ENCODE measurements at places on chromosomes 7 and 10.

GRCh38 chr7:149022756-149023360 lies 5.4 kb downstream of the PDIA4 start:
- no peak for DNase-seq

GRCh38 chr7:108662783-108663362 lies 93.2 kb downstream of the DNAJB9 start:
- DNase-seq, result no peak

DNA sequence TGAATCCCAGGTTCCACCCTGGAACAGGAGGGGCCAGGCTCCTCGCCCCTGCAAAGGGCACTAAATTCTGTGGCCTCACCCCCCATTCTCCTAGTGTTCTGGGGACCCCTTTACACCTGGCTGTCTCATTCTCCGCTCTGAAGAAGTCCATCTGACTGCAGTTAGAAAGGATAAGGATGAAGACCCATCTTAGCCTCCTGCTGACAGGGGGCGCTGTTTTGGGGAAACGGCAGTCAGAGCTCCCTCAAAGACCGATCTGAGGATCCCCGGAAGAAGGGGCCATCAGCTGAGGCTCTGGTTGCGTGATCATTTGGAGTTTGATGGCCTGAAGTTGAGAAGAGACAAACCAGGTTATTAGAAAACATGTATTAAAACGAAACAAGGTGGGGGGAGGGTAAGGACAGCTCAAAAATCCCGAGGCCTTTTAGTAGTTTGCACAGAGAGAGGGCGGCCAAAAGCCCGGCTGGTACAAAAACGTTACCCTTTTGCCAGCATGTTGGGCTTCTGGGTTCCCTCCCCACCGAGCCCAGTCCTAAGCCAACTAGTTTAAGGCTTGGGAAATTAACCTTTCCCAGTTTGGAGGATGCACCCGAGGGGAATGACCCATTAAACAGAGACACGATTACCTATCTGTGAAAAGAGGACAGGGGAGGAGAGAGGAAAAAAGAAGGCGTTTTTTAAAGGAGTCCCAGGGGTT lies 102.8 kb downstream of the CHN2 start:
- DNase-seq, result no peak

DNA sequence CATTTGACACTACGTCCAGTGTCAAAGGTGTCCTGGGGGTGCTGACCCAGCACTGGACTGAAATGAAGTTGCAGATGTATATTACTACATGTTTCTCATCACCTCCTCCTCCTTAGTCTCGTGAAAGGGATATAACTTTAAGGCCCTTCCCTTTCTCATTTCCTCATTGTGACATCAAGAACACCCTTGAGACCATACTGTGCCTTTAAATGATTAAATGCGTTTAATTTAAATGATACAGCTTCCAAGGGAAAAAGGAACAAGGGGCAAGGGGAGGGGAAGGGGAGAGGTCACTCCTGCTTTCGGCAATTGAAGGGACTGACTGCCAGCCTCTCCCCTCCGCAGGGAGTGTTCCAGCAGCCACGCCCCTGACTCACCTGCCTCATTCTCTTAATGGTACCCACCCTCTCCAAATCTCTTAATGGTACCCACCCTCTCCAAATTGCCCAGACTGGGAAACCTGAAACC lies 80.5 kb upstream of the KMT2E start:
- no peak for DNase-seq

GRCh38 chr7:122454776-122455507 lies 150.4 kb upstream of the FEZF1 start:
- DNase-seq, result no peak

- peak; percentile 61 for DNase-seq
Observed at GRCh38 chr10:101780818-101781654, 2.2 kb downstream of the NPM3 start.

DNA sequence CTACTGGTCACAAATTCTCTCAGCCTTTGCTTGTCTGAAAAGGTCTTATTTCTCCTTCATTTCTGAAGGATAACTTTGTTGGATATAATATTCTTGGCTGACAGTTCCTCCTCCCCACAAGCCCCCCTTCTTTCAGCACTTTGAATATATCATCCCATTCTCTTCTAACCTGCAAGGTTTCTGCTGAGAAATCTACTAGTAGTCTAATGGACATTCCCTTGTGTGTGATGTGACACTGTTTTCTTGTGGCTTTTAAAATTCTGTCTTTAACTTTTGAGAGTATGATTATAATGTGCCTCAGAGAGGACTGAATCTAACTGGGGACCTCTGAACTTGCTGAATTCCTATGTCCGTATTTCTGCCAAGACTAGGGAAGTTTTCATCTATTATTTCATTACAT lies 104.3 kb downstream of the RSU1 start:
- DNase-seq, result no peak

GRCh38 chr7:91198371-91198770 lies 65.9 kb upstream of the FZD1 start:
- no peak for DNase-seq

GRCh38 chr7:1204460-1205140 lies 28.1 kb upstream of the UNCX start:
- DNase-seq, result no peak

GRCh38 chr7:44222776-44223261 lies 22.0 kb downstream of the YKT6 start:
- no peak for DNase-seq

DNA sequence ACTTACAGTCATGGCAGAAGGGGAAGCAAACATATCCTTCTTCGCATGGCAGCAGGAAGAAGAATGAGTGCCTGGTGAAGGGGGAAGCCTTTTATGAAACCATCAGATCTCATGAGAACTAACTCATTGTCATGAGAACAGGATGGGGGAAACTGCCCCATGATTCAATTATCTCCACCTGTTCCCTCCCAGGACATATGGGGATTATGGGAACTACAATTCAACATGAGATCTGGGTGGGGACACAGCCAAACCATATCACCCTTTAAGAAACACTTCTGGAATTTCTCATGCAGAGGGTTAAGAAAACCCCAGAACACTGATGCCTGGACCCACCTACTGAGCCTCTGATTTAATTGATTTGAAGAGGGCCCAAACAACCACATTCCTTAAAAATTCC lies 63.3 kb upstream of the DNAJB12 start:
- peak; percentile 4 for DNase-seq

DNA sequence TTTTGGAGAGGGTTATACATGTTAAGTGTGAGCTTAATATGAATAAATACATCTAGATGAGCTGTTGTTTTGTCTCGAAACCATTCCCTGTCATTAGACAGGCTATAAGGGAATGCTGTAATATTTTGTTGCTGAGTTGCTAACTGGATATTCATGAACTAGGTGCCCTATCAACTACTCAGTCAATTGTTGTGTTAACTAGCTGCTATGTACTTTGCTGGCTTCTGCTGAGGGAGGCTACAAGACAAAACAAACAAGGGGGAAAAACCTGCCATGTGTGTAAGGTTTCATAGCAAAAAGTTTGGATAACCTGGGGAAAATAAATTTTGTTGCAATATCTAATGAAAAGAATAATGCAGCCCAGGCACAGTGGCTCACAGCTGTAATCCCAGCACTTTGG lies 110.4 kb downstream of the CSTF2T start:
- no peak for DNase-seq

DNA sequence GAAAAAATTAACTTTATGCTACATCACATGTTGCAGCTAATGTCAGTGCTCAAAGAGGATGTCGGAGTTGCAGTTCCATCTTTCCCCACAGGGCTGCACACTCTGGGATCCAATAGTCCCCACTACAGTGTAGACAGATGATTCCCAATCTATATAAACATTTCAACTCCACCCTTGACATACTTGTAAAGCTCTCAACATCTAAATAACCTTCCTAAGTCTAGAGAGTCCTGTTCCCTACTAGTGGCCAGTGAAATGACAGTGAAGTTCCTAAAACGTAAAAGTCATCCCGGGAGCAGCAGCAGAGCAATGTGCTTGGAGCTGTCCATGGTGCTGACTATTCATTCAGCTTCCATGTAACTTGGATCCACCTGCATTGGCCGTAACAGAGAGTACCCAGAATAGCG lies 145.1 kb downstream of the GRM8 start:
- DNase-seq, result peak; percentile 53

DNA sequence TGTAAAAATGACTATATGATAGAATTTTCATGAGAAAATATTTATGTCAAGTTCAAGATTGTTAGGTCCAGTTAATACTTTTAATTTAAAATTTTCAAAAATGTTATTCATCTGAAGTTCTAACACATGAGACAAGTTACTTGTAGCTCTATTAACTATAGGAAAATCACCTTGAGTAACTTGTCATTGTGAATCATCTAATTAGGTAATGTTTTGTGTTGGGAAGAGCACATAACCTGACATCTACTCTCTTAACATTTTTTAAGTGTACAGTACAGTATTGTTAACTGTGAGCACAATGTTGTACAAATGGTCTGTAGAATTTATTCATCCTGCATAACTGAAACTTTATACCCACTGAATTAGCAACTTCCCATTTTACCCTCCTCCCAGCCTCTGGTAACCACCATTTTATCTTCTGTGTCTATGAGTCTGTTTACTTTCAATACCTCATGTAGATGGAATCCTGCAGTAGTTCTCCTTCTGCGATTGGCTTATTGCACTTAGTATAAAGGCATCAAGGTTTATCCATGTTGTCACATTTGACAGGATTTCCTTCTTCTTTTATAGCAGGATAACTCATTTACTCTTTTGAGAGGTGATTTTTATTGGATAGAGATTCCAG lies 54.6 kb downstream of the ARL4A start:
- peak; percentile 24 for DNase-seq

DNA sequence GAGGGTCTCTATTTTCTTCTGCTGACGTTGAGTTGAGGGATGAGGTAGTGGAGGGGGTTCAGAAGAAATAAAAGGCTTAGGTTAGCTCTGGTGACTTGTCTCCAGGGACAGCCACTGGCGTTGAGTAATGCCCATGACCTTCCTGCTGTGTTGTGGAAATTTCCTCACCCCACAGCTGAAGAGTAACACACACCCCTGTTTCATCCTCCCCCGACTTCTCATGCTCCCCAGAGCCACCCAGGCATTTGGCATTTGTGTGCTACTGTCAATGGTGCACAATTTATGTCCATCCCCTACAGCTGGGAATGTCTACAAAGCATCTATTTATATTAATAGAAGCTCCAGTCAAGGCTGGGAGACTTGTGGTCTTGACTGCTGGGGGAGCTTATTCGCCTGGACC lies 4.7 kb upstream of the TMEM72 start:
- DNase-seq, result no peak

DNA sequence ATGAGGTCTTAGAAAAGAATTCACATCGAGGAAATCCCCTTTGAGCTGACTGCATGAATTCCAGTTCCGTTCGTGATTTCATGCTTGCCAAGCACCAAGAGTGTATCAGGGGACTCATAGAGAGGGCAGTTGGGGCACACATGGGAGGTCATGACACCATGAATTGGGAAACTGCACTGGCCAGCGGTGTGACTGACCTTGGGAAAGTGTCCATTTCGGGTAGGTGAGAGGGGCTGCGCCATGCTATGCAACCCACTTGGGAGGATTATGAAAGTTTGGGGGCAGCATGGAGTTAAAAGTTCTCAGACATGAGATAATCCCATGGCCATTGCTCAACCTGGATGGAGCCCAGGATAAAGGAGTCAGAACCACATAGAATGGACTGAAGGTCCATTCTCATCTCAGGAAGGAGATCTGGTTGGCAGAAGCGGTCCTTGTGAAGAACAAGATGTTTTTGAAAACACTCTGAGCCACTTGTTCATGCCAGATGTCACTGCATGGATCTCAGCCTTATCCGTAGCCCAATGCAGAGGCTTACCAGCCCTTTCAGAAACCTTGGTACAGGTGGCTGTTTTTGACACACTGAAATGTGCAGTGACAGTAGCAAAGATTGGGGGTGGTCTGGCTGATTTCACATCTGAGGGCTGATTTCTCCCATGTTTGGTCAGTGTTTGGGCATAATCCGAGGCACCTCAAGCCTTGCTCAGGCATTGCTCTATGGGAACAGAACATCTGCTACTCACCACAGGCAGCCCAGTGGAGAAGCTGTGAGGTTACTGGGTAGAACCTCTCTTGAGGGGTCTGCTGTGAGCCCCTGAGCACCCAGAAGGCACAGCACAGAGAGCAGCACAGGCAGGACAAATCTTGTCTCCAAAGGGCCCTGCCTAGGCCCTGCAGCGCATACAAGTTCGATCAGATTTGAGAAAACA lies 252.3 kb downstream of the CXCL12 start:
- no peak for DNase-seq

GRCh38 chr10:16408379-16408778 lies 28.4 kb upstream of the PTER start:
- DNase-seq, result no peak

All from fibroblast of skin of scalp (primary cell).